NCI-H2081 treated with DMSO at 0.1 percent for 48 hours (cell line): ENCODE measurements at places on chromosomes 13 and 19.

DNA sequence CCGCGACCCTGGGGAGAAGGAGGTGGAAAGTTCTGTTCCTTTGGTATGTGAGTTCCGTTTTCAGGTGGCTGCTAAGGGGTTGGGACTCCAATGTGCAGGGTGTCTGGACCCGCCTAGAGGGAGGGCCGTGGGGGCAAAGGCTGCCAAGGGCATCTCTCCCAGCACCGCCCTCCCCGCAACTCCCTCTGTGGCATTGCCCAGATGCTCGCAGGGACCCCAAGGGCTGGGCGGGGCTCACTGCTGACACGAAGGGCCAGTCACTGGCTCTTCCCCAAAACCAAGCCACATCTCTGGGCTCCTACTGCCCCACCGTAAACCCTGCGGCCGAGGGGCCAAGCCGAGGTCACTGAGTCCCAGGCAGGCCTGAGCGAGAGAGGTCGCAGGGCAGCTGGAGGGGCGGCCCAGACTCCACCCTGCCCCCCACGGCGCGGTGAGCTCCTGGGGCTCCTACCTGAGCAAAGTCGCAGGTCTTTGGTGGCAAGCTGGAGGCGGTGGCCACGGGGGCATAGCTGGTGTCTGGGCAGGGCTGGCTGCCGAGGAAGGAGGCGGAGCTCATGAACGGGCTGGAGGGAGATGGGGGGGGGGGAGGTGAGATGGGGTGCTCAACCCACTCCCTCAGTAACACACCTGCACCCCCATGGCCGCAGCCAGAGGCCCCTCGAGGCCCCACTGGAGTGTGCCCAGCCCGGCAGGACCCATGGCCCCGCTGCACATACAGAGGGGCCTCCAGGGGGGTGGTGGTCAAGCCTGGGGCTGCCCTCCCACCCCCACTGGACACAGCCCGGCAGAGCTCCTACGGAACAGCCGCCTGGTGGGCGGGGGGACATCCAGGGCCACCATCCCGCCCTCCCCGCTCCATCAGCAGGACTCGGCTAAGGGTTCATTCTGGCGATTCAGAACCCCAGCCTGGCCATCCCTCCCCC is 26.9 kb downstream of the SBNO2 start:
- DNase-seq: no peak

- no peak for DNase-seq
Measured at GRCh38 chr13:101181076-101181685, 235.1 kb downstream of the NALCN start.

- no peak for DNase-seq
Measured at GRCh38 chr13:25406377-25406776, 34.6 kb downstream of the ATP8A2 start.

DNA sequence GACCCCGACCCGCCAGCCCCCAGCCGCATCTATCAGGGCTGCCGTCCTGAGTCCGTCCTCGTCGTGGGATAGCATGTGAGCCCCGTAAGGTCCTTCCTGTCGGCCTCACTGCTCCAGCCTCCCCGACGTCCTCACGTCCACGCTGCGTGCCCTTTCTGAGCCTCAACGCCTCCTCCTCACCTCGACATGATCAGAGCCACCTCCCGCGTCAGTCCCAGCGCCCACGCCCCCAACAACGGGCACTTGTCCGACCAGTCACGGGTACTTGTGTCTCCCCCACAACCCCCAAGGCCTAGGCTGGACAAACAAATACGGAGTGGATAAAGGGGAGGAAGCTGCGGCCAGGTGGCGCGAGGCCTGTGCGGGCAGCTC is 665 bp downstream of the ZNF497 start:
- no peak for DNase-seq

DNA sequence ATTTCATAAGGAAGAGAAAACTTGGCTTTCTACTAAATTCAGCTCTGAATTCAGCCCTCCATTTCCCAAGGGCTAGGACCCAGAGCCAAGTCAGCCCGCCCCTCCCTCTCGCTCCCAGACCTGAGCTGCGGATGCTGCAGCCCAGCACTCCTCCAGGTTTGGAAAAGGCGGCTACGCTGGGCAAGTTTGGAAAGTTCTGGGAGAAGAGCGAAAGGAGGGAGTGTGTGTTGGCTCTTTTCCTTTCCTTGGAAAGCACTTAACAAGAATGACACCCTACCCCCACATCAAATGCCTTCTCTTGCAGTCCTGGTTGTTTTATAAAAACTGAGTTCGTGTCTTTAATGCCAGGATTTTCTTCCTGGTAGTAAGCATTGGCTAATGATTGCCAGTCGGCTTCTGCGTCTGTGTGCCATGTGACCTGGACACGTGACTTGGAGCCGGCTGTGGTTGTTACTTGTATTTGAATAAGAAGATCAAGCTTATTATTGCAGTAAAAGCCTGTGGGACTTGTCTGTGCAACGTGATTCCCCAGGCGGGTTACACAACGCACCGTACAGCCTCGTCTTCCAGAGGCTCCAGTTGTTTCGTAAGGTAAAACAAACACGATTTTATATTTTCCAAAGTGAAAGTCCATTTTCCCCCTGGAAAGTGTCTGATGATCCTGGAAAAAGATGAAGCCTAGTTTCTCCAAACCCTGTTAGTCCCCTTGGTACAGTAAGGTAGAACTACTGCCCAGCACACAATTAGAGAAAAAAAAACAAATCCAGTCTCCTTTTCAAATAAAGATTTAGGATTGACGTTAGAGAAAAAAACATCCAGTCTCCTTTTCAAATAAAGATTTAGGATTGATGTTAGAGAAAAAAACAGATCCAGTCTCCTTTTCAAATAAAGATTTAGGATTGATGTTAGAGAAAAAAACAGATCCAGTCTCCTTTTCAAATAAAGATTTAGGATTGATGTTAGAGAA is 26.8 kb upstream of the UBE2L5 start:
- peak; percentile 13 for DNase-seq

- DNase-seq: no peak
Measured at GRCh38 chr13:24183741-24184182, 23.2 kb downstream of the SPATA13 start.

- DNase-seq: no peak
Measured at GRCh38 chr19:35037716-35038622, 3.6 kb upstream of the HPN start.

GRCh38 chr13:46801858-46802257 is 4.9 kb upstream of the ESD start:
- no peak for DNase-seq

GRCh38 chr19:40576151-40576584 is 505 bp upstream of the SHKBP1 start:
- DNase-seq: no peak

GRCh38 chr13:76461999-76462398 is 424.2 kb downstream of the KCTD12 start:
- no peak for DNase-seq

- DNase-seq: no peak
Measured at GRCh38 chr13:29681864-29682263, 86.4 kb upstream of the SLC7A1 start.

- no peak for DNase-seq
Measured at GRCh38 chr13:111042661-111043226, 72.4 kb upstream of the ARHGEF7 start.

- no peak for DNase-seq
Measured at GRCh38 chr19:30602661-30603350, 230.6 kb downstream of the ZNF536 start.

DNA sequence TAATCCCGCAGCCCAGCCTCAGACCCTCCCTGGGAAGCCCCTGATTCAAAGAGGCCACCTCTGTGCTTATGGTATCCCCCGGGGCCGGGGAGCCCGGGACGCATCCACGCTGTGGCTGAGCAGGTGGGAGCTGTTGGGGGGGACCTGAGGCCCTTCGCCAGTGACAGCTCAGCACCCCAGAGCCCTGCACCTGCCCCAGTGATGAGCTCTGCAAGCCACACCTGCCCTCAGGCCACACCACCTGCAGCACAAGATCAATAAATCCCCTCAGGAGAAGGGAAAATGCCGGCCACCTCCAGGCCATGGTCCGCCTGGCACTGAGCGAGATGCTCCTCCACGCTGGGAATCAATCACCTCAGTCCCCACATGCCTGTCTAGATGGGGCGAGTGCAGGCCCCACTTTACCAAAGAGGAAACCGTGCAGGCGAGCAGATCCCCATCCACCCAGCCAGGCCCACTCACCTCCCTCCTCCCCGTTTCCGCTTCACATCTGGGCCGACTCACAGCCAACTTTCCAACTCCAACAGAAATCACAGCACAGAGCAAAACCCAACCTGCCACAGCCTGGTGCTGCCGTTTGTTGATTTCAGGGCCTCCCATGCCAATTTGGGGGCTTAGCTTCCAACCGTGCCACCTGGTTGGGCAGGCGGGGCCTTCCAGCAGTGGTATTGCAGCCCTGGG is 12.8 kb downstream of the MOB3A start:
- DNase-seq: no peak

DNA sequence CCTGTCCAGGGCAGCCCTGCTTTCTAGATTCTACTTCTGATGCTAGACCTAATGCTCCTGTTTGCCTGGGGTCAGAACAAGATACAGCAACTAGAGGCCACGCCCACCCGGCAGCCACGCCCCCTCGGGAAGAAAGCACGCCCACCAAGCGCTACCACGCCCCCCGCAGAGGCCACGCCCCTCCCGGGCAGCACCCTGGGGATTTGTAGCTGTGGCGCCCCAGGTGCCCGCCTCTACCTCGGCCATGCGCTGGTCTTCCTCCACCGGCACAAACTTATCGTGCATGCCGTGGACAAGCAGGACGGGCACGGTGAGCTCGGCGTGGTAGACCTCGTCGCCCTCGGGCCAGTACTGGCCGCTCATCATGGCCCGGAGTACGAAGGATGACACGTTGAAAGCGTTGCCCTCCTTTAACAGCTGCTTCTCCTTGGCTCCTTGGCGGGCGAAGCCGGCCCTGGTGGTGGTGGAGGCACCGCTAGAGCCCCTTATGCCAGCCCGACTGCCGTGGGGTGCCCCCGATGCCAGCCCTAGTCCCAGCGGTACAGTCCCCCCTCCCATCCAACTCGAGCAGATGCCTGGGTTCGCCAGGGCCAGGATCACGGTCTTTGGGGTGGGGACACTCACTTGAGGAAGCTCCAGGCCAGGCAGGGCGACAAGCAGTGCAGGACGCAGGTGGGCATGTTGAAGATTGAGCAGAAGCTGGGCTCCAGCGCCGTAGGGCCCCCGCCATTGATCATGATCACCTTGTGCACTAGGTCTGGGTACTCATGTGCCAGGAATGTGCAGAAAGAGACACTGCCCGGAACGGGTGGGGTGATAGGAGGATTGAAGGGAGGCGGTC is 9.0 kb downstream of the ABHD8 start:
- no peak for DNase-seq

DNA sequence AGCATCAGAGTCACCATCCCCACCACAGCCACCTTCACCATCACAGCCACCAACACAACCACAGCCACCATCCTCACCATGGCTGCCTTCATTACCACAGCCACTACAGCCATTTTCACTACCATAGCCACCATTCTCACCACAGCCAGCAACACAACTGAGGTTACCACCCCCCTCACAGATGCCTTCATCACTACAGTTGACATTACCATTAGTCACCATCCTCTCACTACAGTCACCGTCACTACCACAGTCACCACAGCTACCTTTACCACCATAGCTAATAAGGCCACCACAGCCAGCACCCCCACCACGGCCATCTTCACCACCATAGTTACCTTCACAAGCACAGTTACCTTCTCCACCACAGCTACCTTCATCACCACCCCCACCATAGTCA is 269.6 kb downstream of the DNAJC15 start:
- no peak for DNase-seq

- DNase-seq: no peak
Measured at GRCh38 chr13:113916330-113916815, 52.5 kb upstream of the GAS6 start.
